ENCODE measurements at places on chromosomes 13 and 19.

DNA sequence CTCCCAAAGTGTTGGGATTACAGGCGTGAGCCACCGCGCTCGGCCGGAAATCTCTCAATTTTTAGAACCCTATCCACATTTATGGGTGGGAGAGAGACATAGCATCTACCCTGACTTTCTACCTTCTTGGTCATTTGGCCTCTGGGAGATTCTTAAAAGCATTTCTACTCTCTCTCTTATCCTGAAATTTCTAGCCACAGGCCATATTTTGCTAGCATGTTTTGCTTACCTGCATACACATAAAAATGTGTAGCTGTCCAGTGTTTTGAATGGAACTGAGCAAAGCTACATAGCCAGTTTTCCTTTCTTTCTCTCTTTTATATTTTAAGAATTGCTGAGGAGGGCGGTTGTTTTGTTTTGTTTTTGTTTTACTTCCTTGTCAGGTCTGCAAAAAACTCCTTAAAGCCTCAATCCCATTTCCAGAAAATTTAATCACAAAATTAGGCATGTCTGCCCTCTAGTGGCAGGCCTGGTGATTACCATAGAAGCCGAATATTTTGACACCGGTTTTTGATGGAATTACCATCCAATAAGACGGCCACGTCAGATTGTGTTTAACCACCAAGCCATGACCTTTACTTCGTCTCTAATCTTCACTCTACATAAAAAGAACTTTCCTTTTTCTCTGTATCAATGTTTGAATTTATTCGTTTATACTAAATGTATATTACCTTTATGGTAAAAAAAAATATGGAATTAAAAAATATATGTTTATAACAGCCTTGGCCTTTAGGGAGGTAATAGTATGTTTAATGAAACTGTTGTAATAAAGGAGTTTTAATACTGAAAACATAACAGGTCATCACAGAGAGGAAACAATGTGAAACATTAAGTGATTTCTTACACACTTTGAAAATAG lies 34.4 kb upstream of the OXGR1 start:
- DNase-seq, result peak; percentile 18

- DNase-seq, result no peak
Measured at GRCh38 chr19:46715975-46716671, 791 bp downstream of the PRKD2 start.

- no peak for DNase-seq
Measured at GRCh38 chr13:83150616-83151307, 731.5 kb downstream of the SLITRK1 start.

- DNase-seq, result no peak
Measured at GRCh38 chr13:112824429-112824828, 134.6 kb downstream of the ATP11A start.

- DNase-seq, result no peak
Measured at GRCh38 chr13:98496479-98496791, 80.5 kb downstream of the STK24 start.

DNA sequence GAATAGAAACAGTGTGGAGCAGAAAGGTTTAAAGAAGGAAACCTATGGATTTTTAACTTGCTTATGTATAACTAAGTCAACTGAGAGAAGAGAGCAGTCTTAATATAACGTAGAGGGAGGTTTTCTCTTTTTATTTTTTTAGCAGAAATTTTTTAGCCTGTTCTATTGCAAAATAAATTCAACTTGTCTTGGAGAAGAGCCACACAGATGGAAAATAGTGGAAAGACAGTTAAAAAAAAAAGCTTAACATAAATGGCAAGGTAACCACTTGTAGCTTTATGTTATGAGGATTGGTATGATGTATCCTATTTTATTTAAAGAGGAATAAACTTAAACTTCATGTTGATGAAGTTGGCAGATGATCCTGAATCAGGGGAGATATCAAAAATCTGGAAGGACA lies 312.4 kb downstream of the SHISA2 start:
- DNase-seq, result no peak

GRCh38 chr13:44837250-44837649 lies 152.0 kb downstream of the NUFIP1 start:
- no peak for DNase-seq

GRCh38 chr19:38389101-38389925 lies 816 bp downstream of the SPRED3 start:
- no peak for DNase-seq

GRCh38 chr13:98565726-98566565 lies 11.0 kb downstream of the STK24 start:
- DNase-seq, result no peak

DNA sequence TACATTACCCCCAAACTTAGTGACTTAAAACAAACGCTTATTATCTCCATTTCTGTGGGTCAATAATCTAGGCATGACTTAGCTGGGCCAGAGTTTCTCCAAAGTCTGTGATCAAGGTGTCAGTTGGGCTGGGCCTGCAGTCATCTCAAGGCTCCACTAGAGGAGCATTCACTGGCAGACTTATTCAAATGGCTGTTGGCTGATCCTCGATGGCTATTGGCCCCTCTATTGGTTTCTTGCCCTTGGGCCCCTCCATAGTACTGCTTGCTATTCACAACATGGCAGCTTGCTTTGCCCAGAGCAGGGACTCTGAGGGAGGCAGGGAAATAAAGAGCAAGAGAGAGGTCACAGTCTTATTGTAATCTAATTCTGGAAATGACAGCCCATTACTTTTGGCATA lies 57.6 kb downstream of the RCBTB2 start:
- no peak for DNase-seq

- no peak for DNase-seq
Measured at GRCh38 chr19:44554641-44555246, 25.3 kb upstream of the CEACAM20 start.

DNA sequence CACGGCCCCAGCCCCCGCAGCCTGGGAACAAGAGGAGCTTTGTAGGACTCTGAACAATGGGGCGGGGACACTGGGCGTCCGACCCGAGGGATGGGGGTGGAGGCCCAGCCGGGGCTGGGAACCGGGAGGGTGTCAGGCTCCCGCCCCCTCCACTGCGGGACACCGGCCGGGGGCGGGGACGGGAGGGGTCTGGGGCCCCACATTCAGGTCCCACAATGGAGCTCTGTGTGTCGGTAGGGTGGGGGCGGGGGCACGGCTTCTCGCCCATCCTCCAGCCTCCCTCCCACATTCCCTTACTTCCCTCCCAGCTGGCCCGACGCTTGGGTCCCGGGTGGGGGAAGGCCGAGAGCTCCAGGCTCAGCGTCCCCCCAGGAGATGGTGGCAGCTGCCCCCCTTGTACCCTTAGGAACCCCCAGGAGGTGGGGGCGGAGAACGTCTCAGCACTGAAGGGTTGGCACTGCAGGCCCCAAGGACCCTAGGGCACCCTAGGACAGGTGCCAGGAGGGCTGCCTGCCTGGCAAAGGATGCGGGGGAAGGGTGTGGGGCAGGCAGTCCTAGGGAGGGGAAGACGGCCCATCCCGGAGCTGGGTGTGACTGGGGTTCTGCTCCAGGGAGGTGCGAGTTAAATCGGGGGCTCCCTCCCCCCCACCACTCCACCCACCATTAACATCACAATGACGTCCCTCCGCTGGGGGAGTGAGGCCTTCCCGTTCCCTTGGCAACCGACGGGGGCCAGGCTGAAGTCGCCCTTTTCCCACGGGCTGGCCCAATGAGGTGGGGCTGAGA lies 5.3 kb downstream of the TTYH1 start:
- no peak for DNase-seq

- DNase-seq, result no peak
Measured at GRCh38 chr19:44925114-44925891, 10.9 kb downstream of the APOC1 start.

GRCh38 chr13:23876265-23876664 lies 12.9 kb downstream of the MIPEP start:
- DNase-seq, result no peak

- no peak for DNase-seq
Measured at GRCh38 chr19:289651-290371, 1.4 kb downstream of the PLPP2 start.

DNA sequence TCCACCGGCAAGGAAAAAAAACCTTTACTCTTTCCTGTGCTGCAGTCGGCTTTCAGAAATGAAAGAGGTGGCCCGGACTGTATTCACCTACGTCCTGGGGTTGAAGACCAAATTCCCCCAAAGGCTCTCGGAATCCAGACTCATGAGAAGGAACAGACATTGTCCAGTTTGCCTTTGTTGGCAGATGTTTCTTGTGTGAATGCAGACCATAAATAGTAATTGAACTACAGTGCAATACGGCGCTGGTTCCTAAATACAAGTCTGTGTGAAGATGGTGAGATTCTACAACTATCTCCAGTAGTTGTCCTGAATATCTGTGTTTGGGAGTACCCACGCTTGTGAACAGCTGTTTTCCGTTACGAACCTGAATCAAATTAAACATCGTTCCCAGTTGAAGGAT lies 11.2 kb upstream of the PTOV1 start:
- no peak for DNase-seq

- no peak for DNase-seq
Measured at GRCh38 chr13:100502446-100502845, 86.1 kb downstream of the GGACT start.

- DNase-seq, result no peak
Measured at GRCh38 chr19:33703821-33704220, 82.1 kb downstream of the CHST8 start.

DNA sequence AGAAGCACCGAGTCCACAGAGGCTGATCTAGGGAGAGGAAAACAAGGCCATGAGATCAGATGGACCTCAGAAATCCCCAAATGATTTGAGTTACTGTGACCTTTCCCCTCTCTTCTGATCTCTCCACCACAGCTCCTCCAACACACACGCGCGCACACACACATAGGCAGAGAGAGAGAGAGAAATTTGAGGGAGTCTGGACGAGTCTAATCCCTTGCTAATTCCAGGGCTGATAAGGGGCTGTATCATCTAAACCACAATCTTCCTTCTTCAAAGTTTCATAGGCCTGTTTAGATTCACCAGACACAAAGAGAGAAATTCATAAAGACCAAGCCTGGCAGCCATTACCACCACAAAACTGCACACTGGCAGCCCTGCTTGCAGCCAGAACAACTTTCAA lies 8.6 kb downstream of the ZFP82 start:
- no peak for DNase-seq

DNA sequence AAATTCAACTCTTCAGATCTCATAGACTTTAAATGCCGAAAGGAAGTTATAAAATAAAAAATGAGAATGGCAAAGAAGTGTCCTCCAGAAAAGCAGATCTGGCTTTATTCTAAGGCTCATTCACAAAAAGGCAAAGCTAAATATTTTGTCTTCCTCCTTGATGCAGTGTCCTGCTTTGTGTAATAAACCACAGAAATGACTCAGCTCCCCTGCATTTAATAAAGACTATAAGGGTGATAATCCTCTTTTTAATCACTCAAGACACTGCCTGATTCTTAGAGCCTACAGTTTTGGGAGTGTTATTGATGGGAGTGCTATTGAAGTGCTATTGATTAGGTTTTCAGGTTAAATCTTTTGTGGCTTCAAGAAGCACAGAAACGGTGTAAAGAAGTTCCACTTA lies 482.0 kb downstream of the PCDH20 start:
- no peak for DNase-seq

DNA sequence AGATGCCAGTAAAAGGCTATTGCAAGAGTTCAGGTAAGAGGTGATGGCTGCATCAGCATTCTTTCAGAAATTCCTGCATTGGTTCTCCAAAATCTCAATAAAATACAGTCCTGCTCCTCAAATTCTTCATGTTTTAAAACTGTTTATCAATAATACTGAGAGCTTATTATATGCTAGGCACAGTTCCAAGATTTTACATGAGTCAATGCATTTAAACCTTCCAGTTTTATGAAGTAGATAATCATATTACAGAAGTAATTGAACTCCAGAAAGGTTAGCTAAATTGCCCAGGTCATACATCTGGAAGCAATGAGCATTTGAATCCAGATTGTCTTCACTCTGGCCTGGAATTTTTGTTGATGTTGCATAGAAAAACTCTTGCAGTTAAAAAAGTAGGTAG lies 282.9 kb upstream of the SLITRK6 start:
- no peak for DNase-seq

DNA sequence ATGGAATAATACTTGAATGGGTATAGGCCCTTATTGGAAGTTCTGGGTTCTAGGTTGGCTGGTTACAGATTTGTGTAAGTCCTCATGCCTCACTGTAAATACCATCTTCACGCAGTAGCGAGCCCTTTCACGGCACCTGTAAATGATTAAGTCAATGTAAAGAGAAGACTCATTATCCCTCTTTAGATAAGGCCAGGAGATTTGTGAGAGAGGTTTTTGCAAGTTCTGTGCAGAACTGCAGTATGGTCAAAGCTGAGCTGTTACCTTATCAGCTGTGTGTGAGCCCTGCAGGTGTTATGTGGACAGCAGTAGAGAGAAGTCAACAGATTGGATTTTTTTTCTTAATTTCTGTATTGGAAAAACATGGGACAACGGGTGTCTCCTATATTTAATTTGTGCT lies 141.6 kb downstream of the SHISA2 start:
- no peak for DNase-seq

DNA sequence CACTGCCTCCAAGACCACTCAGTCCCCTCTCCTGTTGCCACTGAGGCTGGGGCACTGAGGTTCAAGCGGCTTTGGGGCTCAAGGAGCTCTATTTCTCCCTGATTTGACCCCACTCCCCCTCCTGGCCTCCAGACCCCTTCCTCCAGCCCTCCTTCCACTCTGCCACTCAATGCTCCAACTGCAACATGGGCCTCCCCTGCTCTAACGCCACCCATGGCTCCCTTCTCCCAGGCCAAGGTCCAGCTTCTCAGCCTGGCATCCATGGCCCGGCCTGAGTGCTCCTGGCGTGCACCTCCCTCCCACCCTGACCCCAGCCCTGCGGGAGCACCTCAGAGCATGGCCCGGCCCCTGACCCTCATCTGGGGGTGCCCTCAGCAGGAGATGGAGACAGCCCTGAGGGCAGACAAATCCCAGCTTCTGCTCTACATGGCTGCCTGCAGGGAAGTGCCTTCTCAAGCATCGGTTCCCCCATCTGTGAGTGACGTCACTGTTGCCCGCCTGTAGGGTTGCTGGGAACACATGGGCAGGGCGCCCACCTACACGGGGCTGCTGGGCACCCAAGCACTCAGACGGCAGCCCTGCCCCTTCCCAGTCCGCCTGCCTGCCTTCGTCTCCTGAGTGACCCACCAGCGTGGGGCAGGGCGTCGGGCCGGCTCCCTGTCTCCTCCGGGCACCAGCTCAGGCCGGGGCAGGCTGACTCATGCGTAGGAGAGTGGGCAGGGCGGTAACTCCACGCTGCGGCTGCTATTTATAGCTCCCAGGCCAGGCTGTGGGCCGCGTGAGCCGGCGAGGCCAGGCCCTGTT lies 1.6 kb upstream of the DIRAS1 start:
- no peak for DNase-seq
